ENCODE measurements at places on chromosomes 7 and 10.

- DNase-seq = no peak
These were observed 201.9 kb downstream of the ADARB2 start for GRCh38 chr10:1535301-1535965.

- DNase-seq = no peak
These were observed 55.3 kb downstream of the TFAM start for GRCh38 chr10:58440484-58440883.

GRCh38 chr10:119118231-119118630, 14.3 kb downstream of the DENND10 start:
- no peak for DNase-seq

GRCh38 chr10:4840151-4840550, 14.1 kb downstream of the AKR1E2 start:
- no peak for DNase-seq

- DNase-seq = no peak
These were observed 5.2 kb upstream of the KIF5B start for GRCh38 chr10:32061440-32061839.

DNA sequence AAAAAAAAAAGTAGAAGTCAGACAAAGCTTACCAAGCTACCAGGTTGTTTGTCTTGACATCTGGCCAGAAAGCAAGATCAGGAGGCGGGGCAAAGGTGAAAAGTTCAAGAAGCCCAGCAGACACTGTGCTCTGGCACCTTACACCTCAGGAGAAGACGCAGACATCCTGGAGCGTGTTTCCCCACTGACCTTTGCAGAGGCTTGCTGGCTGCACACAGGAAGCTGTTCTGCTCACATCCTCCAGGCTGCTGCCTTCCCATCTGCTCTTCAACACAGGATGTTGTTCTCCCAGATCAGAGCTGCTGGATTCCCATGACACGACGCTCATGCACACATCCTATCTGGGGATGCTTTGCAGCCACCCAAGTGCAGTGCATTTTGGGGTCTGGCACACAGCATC, 174.4 kb upstream of the KIAA1217 start:
- DNase-seq = no peak

DNA sequence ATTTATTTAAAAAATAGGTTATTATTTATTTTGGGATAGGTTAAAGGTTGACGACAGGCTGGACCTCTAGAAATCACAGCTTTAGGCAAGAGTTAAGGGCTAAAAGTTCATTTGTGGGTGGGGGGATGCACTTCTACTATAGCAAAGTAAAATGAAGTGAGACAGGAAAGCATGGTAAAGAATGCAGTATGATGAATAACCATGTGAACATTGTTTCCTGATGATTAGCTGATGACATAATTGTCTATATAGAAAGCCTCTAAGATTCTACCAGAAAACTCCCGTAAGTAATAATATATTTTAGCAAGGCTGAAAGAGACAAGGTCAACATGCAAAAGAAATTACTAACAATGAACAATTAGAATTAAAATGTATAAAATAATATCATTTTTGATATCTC, 25.7 kb upstream of the PRSS37 start:
- no peak for DNase-seq

DNA sequence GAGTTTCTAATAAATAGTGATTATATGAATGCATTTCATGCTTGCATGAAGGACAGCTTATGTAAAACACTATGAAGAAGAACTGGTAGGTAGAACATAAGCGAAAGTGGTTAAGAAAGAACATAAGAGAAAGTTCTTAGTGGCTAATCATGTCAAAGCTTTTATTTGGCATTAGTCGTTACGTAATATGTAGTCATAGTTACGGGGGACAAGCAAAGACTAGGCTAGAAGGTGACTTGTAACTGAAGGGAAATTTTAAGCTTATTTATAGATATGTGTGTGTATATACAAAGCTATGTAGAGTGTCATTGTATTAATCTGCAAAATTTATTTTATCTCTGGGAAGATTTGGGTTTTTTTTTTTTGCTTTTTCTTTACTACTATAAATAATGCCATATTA, 36.9 kb downstream of the CAPZA2 start:
- no peak for DNase-seq

DNA sequence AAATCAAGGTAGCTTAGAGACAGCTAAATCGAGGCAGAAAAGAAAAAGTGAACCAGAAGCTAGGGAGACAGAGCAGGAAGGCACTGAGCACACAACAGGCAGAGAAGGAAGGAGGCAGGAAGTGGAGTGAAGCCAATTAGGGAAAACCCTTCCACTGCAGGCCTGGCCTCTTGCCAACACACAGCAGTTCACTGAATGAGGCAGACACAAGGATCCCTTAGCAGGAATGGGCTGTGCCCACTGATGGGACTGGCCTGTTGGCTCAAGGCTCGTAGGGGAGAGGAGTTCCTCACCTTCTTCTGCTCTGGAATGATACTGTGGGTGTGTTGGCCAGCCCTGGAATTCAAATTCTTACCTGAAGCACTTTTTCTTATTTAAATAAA, 220.3 kb upstream of the STK17A start:
- no peak for DNase-seq

GRCh38 chr10:33799281-33799943, 464.9 kb upstream of the NRP1 start:
- DNase-seq = no peak

DNA sequence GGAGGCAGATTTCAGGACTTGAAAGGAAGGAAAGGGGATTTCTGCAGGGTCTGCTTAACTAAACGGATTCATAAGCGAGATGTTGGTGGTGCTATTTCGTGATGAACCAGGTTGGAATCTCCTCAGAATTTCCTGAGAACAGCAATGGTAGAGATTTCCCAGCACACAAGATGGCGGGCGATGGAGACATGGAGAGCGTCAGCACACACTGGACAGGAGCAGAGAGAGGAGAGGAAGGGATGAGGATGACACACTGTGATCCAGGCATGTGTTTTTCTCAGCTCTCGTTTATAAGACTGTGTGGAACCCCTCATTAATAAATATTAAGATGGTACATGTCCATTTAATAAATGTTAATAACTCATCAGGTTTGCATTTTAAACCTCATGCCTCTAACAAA, 43.9 kb upstream of the LYZL1 start:
- no peak for DNase-seq

DNA sequence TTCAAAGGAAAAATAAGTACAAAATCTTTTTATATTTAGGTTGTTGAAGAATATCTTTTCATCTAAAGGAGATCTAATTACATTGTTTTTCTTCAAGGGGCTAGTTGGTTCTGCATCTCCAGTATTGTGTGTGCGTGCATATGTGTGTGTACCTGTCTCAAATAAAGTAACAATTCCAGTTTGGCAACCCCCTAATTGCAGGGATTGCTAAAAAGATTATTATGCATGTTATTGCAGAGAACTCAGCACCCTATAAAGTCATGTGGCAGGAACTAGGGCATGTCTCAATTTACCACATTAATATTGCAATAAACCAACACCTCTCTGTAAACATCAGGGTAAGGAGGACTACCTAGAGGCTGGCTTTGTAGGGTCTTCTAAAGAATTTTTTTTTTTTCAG, 37.0 kb downstream of the MRPS33 start:
- no peak for DNase-seq

- no peak for DNase-seq
These were observed 545.9 kb downstream of the GFRA1 start for GRCh38 chr10:115727129-115727528.

- DNase-seq = no peak
These were observed 85.2 kb upstream of the PIK3CG start for GRCh38 chr7:106779877-106780276.

DNA sequence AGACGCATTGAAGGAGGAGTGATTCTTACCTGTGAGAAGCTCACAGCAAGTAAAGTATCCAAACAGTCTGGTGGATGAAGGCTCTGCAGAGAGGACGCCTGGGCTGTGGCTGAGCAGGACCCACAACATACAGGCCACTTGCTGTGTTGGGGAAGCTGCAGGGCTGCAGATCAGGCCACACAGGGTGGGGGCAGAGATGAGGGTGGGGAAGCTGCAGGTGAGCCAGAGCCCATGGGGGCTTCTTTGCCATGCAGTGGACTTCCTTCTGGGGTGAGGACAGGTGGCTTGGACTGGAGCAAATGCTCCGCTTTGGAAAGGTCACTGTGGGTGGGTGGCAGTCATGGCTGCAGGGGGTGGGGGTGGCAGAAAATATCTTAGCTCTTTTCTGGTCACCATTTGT, 214.8 kb downstream of the GLRX3 start:
- DNase-seq = no peak

GRCh38 chr7:128389618-128390329, 20.0 kb downstream of the IMPDH1 start:
- no peak for DNase-seq

DNA sequence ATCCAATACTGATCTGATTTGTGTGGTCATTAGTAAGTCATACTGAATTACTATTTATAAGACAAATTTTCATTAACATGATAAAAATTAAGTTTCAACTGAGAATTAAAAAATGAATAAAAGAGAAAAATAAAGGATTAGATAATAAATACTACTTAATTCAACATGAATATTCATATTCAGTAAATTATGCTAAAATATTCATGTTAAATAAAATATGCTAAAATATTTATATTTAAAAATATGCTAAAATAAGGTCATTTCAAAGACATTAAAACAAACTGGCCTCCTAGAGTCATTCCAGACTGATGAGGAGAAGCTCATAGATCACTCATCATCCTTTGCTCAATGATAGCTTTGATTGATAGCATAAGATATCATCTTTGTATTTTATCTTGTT, 16.7 kb upstream of the TMEM106B start:
- no peak for DNase-seq

DNA sequence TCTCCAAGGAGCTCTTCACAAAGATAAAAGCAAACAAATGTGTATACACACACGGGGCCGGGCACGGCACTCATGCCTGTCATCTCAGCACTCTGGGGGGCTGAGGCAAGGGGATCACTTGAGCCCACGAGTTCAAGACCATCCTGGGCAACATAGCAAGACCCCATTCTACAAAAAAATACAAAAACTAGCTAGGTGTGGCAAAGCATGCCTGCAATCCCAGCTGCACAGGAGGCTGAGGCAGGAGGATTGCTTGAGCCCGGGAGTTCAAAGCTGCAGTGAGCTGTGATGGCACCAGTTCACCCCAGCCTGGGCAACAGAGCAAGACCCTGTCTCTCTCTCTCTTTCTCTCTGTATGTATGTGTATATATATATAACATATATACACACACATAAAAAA, 22.3 kb downstream of the TTYH3 start:
- no peak for DNase-seq

- no peak for DNase-seq
These were observed 10.9 kb downstream of the SPOCK2 start for GRCh38 chr10:72077275-72077990.

DNA sequence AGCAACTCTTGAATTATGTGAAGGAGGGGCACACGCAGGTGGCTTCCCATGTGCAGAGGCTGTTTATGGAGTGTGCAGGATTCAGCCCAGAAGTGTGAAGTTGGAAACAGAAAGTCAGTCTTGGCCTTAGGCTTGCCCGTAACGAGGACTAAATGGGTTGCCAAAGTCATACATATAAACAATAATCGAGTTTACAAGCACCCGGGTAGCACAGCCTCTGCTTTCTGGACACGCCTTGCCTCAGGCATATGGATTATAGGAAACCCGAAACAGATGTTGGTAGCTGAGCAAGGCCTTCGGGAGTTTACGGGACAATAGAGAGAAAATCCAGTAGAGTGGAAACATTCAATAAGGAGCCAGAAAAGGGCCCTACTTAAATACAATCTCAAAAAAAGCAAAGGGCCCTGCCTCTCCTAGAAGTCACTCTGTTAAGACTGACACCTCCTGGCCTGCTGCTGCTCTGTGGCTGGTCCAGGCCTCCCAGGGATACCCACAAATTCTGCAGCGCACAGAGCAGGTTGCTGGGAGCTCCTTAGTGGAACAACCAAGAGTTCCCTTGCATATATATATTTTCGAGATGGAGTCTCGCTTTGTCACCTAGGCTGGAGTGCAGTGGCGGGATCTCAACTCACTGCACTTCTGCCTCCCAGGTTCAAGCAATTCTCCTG, 48.5 kb downstream of the SMKR1 start:
- no peak for DNase-seq

DNA sequence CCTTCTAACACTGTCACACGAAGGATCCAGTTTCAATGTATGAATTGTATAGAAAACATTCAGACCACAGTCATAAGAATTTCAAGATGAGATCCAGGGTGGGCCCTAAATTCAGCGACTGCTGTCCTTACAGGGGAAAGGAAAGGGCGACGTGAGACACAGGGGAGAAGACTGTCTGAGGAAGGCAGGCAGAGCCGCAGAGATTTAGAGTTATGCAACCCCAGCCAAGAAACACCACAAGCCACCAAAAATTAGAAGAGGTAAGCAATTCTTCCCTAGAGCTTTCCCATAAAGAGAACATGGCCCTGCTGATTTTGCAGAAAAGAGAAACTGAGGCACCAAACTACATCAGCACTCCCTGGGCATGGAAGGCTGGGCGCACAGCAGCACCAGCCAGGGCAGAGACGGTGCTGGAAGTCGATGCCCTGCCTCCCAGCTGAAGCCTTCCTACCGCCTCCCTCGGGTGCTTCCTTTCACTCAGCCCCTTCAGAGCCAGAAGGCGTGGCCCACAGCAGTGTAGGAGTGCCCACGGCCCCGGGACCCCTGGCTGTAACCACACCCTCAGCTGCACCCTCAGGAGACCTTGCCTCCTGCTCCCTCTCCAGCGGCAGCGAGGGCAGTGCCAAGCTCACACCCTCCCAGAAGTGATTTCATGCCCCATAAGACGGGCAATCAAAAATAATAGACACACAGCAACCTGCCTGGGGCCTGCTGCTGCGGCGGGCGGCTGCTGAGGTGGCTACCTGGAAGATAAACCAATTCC, 81.0 kb upstream of the LRRC4 start:
- DNase-seq = no peak

DNA sequence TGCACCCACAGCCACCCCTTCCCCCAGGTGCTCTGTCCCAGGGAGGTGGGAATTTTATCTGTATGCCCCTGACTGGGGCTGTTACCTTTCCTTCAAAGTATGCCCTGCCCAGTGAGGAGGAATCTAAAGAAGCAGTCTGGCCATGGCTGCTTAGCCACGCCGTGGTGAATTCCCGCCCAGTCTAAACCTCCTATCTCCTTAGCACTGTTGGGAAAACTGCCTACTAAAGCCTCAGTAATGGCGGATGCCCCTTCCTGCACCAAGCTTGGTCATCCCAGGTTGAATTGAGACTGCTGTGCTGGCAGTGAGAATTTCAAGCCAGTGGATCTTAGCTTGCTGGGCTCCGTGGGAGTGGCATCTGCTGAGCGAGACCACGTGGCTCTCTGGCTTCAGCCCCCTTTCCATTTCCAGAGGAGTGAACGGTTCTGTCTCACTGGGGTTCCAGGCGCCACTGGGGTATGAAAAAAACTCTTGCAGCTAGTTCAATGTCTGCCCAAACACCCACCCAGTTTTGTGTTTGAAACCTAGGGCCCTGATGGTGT, 87.2 kb downstream of the ABCC2 start:
- DNase-seq = no peak

- DNase-seq = no peak
These were observed 1176.0 kb upstream of the AUTS2 start for GRCh38 chr7:68422281-68422680.

GRCh38 chr7:114414156-114415063, at the start of gene FOXP2:
Gene FOXP2 (plus strand): TSS chr7:114414815. CDS start chr7:114426512, 11,697 bp downstream.
- DNase-seq = no peak

- no peak for DNase-seq
These were observed 2.6 kb upstream of the RPA3 start for GRCh38 chr7:7720750-7721621.
